Mesothelial cell of epicardium (in vitro differentiated cells): ENCODE measurements at places on chromosomes 5 and 9.
A peak's percentile ranks its signal among the peaks of the same experiment; 100 is the strongest.

DNA sequence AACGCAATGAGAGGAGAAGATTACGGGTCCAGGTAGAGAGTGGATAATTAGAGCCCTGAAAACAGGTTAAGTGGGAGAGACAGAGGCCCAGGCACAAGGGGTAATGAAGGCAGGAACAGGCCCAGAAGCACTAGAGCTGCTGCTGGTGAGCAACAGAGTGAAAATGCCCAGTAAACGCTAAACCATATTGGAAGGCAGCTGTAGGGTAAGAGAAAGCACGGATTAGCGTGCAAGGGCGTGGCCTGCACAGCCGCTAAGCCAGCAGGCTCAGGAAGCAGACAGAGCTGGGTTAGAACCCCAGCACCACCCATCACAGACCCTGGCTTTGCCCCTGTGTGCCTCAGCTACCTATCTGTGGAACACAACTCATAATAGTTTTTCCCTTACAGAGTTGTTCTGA, 93.2 kb downstream of the PAX5 start:
- H3K4me3 ChIP-seq: no peak overlapping the region
- H3K27ac ChIP-seq: no peak overlapping the region
- H3K27me3 ChIP-seq: peaks cover 29% of the 10 kb centered on the region
- no peak for DNase-seq

- H3K27ac ChIP-seq: peak overlapping the region; percentile 18
- H3K27me3 ChIP-seq: no peaks in the 10 kb centered on the region
- DNase-seq: no peak
- H3K4me3 ChIP-seq: peak overlapping the region; percentile 78
These were observed 2.2 kb downstream of the NXNL2 start for GRCh38 chr9:88536951-88537760.

GRCh38 chr9:114799925-114800324, 5.9 kb downstream of the TNFSF15 start:
- peaks cover 11% of the 10 kb centered on the region for H3K36me3 ChIP-seq
- no peaks in the 10 kb centered on the region for H3K27me3 ChIP-seq
- H3K4me1 ChIP-seq: peaks cover 49% of the 10 kb centered on the region
- H3K27ac ChIP-seq: peak overlapping the region; percentile 11
- H3K4me3 ChIP-seq: no peak overlapping the region

GRCh38 chr5:111232311-111233051, 8.3 kb downstream of the CAMK4 start:
- H3K27me3 ChIP-seq: peaks cover 21% of the 10 kb centered on the region
- no peak overlapping the region for H3K4me3 ChIP-seq
- peaks cover 1% of the 10 kb centered on the region for H3K36me3 ChIP-seq
- no peak overlapping the region for H3K27ac ChIP-seq
- H3K4me1 ChIP-seq: peaks cover 4% of the 10 kb centered on the region

DNA sequence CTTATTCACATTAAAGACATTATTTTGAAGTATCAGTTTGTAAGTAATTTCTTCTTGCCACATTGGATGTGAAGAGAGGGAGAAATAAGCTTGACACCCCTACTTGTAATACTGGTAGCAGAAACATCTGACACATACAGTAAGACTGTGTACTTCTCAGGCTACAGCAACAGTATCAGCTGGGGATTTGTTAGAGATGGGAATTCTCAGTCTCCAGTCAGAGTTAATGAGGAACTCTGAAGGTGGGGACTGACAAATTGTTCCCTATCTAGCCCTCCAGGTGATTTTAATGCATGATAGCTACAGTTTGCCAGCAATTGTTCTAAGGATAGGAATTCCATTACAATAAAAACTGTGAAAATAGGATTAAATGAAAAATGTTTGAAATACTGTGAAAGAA, 524.8 kb downstream of the PRR16 start:
- H3K36me3 ChIP-seq: no peaks in the 10 kb centered on the region
- no peak overlapping the region for H3K27ac ChIP-seq
- peaks cover 6% of the 10 kb centered on the region for H3K27me3 ChIP-seq
- no peak overlapping the region for H3K4me3 ChIP-seq
- peaks cover 4% of the 10 kb centered on the region for H3K4me1 ChIP-seq

DNA sequence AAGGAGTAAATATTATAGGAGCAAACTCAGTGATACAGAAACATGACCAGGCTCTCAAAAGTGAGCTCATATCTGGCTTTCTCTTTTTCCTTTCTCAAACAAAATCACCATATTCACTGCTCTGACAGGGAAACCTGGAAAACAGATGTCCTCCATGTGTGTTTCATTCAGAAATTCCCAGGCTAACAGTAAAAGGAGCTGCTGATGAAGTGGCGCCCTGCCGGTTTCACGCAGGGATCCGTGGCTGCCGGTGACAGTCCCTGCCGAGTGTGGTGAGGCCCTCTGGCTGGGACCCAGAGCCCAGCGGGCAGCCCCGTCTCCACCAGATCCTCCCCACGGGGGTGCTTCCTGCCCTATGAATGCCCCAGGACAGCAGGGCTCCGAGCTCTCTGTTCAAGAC, 208.1 kb downstream of the GNA14 start:
- no peak for DNase-seq
- H3K4me3 ChIP-seq: peak overlapping the region; percentile 5
- H3K27me3 ChIP-seq: no peaks in the 10 kb centered on the region
- peaks cover 14% of the 10 kb centered on the region for H3K4me1 ChIP-seq

DNA sequence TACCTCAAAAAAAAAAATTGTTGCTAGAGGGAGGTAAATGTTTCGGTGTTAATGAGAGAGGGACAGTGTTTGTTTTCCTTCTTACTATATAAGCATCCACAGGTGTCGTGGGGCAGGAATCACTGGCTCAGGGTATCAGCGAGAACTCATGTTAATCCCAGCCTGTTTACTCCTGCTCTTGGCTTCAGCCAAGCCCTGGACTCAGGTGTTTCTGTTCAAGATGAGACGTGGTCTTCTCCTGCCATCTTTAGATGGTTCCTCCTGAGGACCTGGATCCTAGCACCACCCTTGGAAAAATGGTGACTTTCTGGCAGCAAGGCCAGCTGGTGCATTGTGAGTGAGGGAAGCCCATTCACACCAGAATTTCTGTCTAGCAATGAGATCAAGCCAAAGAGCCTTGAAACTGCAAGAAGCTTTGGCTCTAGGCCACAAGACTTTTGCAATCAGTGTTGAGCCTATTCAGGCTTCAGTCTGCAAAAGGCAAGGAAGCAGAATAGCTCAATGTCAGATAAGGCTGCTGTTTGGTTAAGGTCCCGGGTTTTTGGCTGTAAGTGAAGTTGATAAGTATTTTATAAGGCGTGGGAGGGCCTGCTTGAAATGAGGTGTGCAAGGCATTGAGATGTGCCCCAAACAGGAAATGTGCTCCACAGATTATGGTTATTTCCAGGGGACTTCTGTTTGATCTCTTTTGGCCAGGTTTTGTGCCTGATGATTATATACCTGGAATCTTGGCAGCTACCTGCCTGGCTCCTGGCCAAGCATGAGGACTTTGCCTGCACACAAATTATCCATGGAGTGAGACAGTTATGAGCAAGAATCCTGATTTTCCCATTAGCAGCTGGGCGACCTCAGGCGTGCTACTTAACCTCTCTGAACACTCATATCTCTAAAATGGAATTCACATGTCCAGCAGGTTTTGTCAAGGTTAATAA, 99.8 kb downstream of the TENT4A start:
- H3K4me1 ChIP-seq: no peaks in the 10 kb centered on the region
- H3K4me3 ChIP-seq: no peak overlapping the region
- no peak for DNase-seq
- H3K27me3 ChIP-seq: peaks cover 56% of the 10 kb centered on the region
- no peak overlapping the region for H3K27ac ChIP-seq
- no peaks in the 10 kb centered on the region for H3K36me3 ChIP-seq

GRCh38 chr9:20726144-20726543, 42.1 kb downstream of the FOCAD start:
- H3K27ac ChIP-seq: no peak overlapping the region
- no peaks in the 10 kb centered on the region for H3K27me3 ChIP-seq
- H3K4me3 ChIP-seq: no peak overlapping the region
- peaks cover 40% of the 10 kb centered on the region for H3K36me3 ChIP-seq
- no peak for DNase-seq

- no peak for DNase-seq
- H3K36me3 ChIP-seq: peaks cover 2% of the 10 kb centered on the region
- H3K27ac ChIP-seq: no peak overlapping the region
- H3K4me1 ChIP-seq: peaks cover 3% of the 10 kb centered on the region
- H3K4me3 ChIP-seq: no peak overlapping the region
These were observed 245.3 kb downstream of the ADGRV1 start for GRCh38 chr5:90803876-90804275.

GRCh38 chr9:136700959-136701667, 11.3 kb upstream of the DIPK1B start:
- no peak for DNase-seq
- H3K27ac ChIP-seq: no peak overlapping the region
- H3K4me3 ChIP-seq: no peak overlapping the region

DNA sequence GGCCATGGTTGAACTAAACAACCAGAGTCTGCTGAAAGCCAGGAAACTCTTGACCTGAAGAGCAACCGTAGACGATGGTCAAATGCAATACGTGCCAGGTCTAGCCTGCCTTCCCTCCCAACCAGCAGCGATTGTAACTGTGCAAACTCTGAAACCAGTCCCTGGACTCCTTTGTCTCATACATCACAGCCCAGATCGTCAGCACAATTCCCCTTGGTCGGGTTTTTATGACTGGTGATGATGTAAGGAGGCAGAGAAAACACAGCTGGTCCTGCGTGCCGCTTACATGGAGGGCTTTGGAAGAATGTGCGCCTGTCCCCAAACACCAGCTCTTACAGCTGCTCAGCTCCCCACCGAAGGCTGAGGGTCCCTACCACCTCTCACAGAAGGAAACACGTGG, 24.6 kb downstream of the SMIM23 start:
- peaks cover 9% of the 10 kb centered on the region for H3K4me1 ChIP-seq
- H3K27me3 ChIP-seq: peaks cover 49% of the 10 kb centered on the region
- DNase-seq: no peak

DNA sequence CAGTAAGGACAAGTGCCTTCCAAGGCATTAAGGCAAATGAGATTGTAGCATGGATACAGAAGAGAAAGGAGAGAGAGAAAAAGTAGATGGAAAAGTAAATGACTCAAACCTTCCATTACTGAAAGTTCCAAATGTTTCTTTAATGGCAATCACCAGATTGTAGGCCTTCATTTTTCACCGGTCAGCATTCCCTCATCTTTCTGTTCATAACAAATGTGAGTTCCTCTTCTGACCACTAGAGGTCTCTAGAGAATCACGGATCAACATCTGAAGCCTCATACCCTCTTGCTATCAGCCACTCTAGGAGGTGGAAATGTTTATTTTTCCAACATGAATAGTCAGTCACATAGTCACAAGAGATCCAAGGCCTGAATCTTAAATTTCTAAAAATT, 73.6 kb upstream of the RPS23 start:
- no peak for DNase-seq
- H3K4me1 ChIP-seq: peaks cover 18% of the 10 kb centered on the region
- no peaks in the 10 kb centered on the region for H3K27me3 ChIP-seq
- H3K36me3 ChIP-seq: no peaks in the 10 kb centered on the region
- H3K27ac ChIP-seq: peak overlapping the region; percentile 7

DNA sequence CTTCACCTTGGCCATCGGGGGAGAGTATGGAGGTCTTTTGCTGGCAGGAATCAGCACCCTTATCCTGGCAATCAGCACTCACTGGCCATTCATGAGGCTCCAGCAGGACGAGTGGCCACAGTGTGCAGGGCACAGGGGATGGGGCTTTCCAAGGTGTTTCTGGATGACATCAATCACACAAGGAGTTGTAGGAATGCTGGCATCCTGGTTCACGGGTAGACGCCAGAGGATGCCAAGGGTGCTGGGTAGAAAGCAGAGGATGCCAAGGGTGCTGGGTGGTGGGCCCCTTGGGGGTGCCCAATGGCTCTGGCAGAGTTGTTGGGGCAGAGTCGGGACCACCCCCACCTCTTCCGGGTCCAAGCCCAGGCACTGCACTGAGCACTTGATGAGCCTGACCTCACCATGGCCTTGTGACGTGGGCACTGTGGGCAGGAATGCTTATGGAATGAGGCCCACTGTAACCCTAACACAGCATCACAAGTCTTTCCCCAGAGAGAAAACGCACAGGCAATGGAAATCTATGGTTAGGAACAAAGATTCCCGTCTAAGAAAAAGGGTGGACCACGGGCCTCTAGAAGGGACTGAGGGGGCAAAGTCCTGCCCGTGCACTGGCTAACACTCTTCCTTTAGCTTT, 29.1 kb downstream of the CEL start:
- H3K36me3 ChIP-seq: peaks cover 20% of the 10 kb centered on the region
- no peak overlapping the region for H3K4me3 ChIP-seq
- H3K4me1 ChIP-seq: no peaks in the 10 kb centered on the region

DNA sequence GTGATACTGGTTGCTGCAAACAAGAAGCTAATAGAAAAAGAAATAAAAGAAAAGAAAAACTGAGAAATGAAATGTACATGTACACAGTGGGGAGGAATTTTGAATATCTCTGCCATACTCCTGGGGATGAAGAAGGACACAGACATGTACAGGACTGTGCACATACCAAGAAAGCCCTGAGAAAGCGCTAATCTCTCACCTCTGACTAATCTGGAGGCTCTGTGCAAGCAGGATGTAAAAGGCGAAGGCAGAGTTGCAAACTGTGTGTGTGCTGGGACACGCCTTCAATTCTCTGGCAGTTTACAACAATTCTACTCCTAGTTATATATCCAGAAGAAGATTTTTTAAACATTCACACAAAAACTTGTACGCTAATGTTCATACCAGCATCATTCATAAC, 211.4 kb downstream of the KIAA0825 start:
- H3K36me3 ChIP-seq: peaks cover 1% of the 10 kb centered on the region
- no peak for DNase-seq
- no peaks in the 10 kb centered on the region for H3K4me1 ChIP-seq
- no peak overlapping the region for H3K27ac ChIP-seq
- no peaks in the 10 kb centered on the region for H3K27me3 ChIP-seq

GRCh38 chr9:6356441-6356840, 28.3 kb downstream of the TPD52L3 start:
- H3K4me1 ChIP-seq: peaks cover 6% of the 10 kb centered on the region
- DNase-seq: no peak
- H3K36me3 ChIP-seq: no peaks in the 10 kb centered on the region
- H3K27me3 ChIP-seq: no peaks in the 10 kb centered on the region
- no peak overlapping the region for H3K4me3 ChIP-seq

DNA sequence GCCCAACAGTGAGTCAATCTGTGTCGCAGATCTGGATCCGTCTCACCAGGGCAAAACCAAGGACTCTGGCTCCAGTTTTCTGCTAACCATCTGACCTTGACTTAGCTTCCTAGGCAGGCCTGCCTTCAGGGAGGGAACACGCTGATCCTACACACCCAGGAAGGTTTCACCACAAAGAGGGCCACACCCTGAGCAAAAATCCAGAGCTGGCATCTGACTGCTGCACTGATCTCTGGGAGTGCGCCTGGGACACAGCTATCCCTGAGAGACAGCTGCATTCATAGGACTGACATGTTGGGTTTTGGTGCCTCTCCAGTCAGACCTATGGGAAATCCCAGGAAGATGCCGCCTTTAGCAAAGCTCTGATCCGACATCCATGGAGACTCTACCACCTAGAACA, 47.5 kb downstream of the CDK5RAP2 start:
- no peak for DNase-seq
- H3K4me3 ChIP-seq: no peak overlapping the region
- H3K4me1 ChIP-seq: no peaks in the 10 kb centered on the region
- H3K27ac ChIP-seq: no peak overlapping the region
- peaks cover 58% of the 10 kb centered on the region for H3K36me3 ChIP-seq
- no peaks in the 10 kb centered on the region for H3K27me3 ChIP-seq
